Activated naive CD8-positive, alpha-beta T cell treated with anti-CD3 and anti-CD28 coated beads for 36 hours (primary cell): ENCODE measurements at places on chromosomes 5 and 9. TPM values are rescaled to one million over a fixed set of nuclear protein-coding genes. Genes with fewer than 3 reads are reported as not detected.
A peak's percentile ranks its signal among the peaks of the same experiment; 100 is the strongest.

GRCh38 chr5:68554571-68555279 lies 339.2 kb downstream of the PIK3R1 start:
- no peak for DNase-seq
- H3K4me3 ChIP-seq = no peak overlapping the region
- no peaks in the 10 kb centered on the region for H3K4me1 ChIP-seq

DNA sequence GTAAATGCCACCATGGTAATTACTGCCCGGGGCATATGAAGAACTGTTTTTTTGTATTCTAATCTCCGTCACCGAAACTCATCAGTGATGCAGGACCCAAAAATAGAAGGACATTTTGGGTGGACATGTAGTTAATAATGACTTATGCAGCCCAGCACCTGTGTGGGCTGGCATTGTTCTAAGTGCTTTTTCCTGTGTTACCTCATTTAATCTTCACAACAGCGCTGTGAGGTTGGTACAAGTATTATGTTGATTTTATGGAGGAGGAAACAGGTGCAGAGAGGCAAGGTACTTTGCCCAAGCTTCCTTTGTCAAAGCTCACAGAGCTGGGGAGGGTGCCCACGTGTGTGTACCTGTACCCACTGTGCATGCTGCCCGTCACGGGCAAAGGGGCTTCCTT lies 58.4 kb downstream of the DAPK1 start:
- H3K4me3 ChIP-seq = no peak overlapping the region
- H3K36me3 ChIP-seq = no peaks in the 10 kb centered on the region
- no peak overlapping the region for H3K27ac ChIP-seq
- peaks cover 4% of the 10 kb centered on the region for H3K27me3 ChIP-seq
- DNase-seq = no peak
- H3K4me1 ChIP-seq = peaks cover 2% of the 10 kb centered on the region

- no peaks in the 10 kb centered on the region for H3K27me3 ChIP-seq
- H3K4me1 ChIP-seq = no peaks in the 10 kb centered on the region
These were observed 2.5 kb upstream of the AQP7 start for GRCh38 chr9:33404788-33405362.

GRCh38 chr5:78925129-78925876 lies 59.8 kb downstream of the ARSB start:
- no peaks in the 10 kb centered on the region for H3K27me3 ChIP-seq
- no peak for DNase-seq
- no peak overlapping the region for H3K27ac ChIP-seq
- H3K4me1 ChIP-seq = no peaks in the 10 kb centered on the region
- peaks cover 5% of the 10 kb centered on the region for H3K36me3 ChIP-seq
- H3K4me3 ChIP-seq = no peak overlapping the region

DNA sequence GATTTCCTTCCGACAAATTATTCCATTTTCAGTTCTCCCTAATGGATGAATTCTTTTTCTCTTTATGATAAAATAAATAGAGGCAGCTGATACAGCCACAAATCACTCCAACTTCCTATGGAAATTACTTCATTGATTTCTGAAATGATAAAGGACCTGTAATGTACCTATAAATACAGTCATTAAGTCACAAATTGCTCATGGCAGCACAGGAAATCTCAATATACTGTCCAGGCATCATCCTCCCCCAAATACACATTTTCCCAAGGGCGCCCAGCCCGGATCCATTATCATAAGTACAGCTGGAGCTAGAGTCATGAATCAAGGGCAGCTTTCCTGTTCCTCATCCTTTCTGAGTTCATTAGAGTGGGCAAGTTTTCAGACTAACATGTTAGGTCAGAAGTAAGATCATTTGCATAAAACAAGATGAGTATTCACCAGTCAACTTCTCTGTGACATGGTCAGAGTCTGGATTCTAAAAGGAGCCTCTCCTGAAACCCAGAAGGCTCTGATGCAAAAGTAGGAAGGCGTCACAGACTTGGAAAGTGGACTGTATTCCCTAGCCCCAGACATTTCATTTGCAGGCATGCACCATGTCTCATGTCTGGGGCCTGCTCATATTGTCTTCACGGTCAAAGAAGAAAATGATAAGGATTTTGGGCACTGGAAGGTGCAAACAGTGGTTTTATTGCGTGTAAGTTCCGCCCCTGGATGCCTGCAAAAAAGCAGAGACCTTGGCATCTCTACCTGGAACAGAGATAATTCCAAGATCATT lies 383.2 kb downstream of the PLK2 start:
- H3K4me1 ChIP-seq = peaks cover 2% of the 10 kb centered on the region
- no peak overlapping the region for H3K4me3 ChIP-seq
- H3K36me3 ChIP-seq = no peaks in the 10 kb centered on the region
- no peak for DNase-seq
- H3K27ac ChIP-seq = no peak overlapping the region

- no peak for DNase-seq
- H3K4me1 ChIP-seq = peaks cover 7% of the 10 kb centered on the region
- H3K27me3 ChIP-seq = no peaks in the 10 kb centered on the region
- no peak overlapping the region for H3K4me3 ChIP-seq
- H3K27ac ChIP-seq = no peak overlapping the region
These were observed 101.0 kb downstream of the CD180 start for GRCh38 chr5:67095346-67096171.

Gene STING1
- 40.5 TPM for total RNA-seq

- no peaks in the 10 kb centered on the region for H3K36me3 ChIP-seq
- H3K27ac ChIP-seq = no peak overlapping the region
- no peak overlapping the region for H3K4me3 ChIP-seq
- no peaks in the 10 kb centered on the region for H3K27me3 ChIP-seq
- DNase-seq = no peak
- no peaks in the 10 kb centered on the region for H3K4me1 ChIP-seq
These were observed 369.2 kb upstream of the MPDZ start for GRCh38 chr9:13648676-13649075.

GRCh38 chr9:120265791-120266190 lies 314.2 kb downstream of the CDK5RAP2 start:
- no peaks in the 10 kb centered on the region for H3K27me3 ChIP-seq
- no peak for DNase-seq

DNA sequence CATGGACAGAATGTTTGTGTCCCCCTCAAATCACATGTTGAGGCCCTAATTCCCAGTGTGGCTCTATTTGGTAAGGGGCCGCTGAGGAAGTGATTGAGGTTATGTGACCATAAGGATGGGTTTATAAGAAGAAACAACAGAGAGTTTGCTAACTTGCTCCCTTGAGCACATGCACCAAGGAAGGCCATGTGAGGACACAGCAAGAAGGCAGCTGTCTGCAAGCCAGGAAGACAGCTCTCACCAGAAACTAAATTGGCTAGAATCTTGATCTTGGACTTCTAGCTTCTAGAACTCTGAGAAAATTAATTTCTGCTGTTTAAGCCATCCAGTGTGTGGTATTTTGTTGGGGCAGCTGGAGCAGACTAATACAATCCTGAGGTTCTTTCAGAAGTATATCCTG lies 35.2 kb upstream of the CDC42SE2 start:
- no peak overlapping the region for H3K27ac ChIP-seq
- H3K27me3 ChIP-seq = no peaks in the 10 kb centered on the region
- H3K36me3 ChIP-seq = no peaks in the 10 kb centered on the region
- peaks cover 16% of the 10 kb centered on the region for H3K4me1 ChIP-seq
- no peak overlapping the region for H3K4me3 ChIP-seq
- DNase-seq = no peak

DNA sequence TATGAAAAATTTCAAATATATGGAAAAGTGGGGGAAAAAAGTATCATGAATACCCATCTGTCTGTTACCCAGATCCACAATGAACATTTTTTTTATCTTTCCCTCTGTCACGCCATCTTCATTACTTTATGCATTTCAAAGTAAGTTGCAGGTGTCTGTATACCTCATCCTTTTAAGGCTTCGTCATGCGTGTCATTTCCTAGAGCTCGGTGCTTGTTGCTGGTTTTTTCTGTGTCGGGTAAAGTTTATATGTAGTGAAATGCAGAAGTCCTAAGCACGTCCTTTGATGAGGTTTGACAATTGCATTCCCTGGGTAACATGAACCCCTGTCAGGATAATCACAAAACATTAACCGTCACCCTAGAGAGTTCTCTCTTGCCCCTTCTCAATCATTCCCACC lies 52.1 kb downstream of the DAPK1 start:
- H3K4me3 ChIP-seq = no peak overlapping the region
- H3K27me3 ChIP-seq = peaks cover 8% of the 10 kb centered on the region
- no peak overlapping the region for H3K27ac ChIP-seq
- H3K4me1 ChIP-seq = no peaks in the 10 kb centered on the region
- DNase-seq = no peak
- H3K36me3 ChIP-seq = peaks cover 2% of the 10 kb centered on the region

DNA sequence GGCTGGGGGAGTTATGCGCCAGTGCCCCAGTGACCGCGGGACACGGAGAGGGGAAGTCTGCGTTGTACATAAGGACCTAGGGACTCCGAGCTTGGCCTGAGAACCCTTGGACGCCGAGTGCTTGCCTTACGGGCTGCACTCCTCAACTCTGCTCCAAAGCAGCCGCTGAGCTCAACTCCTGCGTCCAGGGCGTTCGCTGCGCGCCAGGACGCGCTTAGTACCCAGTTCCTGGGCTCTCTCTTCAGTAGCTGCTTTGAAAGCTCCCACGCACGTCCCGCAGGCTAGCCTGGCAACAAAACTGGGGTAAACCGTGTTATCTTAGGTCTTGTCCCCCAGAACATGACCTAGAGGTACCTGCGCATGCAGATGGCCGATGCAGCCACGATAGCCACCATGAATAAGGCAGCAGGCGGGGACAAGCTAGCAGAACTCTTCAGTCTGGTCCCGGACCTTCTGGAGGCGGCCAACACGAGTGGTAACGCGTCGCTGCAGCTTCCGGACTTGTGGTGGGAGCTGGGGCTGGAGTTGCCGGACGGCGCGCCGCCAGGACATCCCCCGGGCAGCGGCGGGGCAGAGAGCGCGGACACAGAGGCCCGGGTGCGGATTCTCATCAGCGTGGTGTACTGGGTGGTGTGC lies at the start of gene RXFP3:
RXFP3 (plus strand) TSS at position 6 of the 636 bp plus-strand sequence; CDS start at position 361, 355 bp downstream.
- no peak within 1 kb of the TSS for H3K27ac ChIP-seq
- no peak within 1 kb of the TSS for H3K4me3 ChIP-seq
- H3K27me3 ChIP-seq = peaks cover 68% of the 10 kb centered on the region
- DNase-seq = no peak
- H3K4me1 ChIP-seq = peaks cover 9% of the 10 kb centered on the region

DNA sequence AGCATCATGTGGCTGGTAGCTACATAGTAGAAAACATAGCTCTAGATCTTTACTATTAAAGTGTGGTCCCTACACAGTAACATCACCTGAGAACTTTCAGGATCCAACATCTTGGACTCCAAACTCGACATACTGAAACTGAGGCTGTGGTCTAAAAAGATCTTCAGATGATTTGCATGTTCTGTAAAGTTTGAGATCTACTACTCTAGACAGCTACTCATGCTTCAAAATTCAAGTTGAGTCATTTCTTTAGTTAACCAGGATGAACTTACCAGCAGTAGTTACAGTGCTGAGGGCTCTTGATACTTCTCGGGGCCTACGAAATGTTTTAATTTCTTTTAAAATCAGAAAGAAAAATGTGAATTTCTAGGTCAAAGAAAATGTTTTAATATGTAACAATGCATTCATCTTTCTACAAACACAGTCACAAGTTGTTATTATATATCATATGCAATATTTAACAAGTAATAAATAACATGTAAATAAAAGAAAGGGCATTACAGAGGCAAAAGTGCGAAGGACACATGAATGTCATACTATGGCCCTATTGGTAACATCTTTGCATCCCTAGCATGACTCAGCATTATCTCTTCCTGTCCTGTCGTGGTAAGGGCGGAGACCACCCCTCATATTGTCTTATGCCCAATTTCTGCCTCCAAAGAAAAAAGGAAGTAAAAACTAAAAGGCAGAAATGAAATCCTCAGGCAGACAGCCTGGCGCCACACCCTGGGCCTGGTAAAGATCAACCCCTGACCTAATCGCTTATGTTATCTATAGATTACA lies 563.9 kb upstream of the TLE4 start:
- H3K36me3 ChIP-seq = no peaks in the 10 kb centered on the region
- no peak for DNase-seq
- no peaks in the 10 kb centered on the region for H3K4me1 ChIP-seq

Gene ARRDC1
- total RNA-seq = 29.3 TPM

DNA sequence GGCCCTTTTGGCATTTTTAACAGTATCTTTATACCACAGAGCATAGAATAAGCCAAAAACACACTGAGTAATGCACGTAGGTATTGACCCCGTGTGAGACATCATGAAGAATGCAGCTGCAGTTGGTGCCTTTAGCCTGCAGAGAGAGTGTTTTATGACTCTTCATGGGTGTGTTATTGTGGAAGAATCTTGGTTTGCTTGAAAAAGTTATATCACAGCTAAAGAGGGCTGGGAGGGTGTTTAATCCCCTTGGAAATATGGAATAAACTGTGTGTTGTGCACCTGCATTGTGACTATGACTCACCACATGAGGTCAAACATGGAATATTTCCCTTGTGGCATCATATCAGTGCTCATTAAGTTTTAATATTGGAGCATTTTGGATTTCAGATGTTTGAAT lies 458.7 kb downstream of the CDH9 start:
- no peak overlapping the region for H3K27ac ChIP-seq
- no peak overlapping the region for H3K4me3 ChIP-seq
- DNase-seq = no peak
- H3K4me1 ChIP-seq = no peaks in the 10 kb centered on the region

GRCh38 chr5:180689071-180689694 lies 39.8 kb upstream of the FLT4 start:
- peaks cover 53% of the 10 kb centered on the region for H3K4me1 ChIP-seq
- no peaks in the 10 kb centered on the region for H3K27me3 ChIP-seq
- peak; percentile 48 for DNase-seq
- peak overlapping the region; percentile 86 for H3K27ac ChIP-seq

DNA sequence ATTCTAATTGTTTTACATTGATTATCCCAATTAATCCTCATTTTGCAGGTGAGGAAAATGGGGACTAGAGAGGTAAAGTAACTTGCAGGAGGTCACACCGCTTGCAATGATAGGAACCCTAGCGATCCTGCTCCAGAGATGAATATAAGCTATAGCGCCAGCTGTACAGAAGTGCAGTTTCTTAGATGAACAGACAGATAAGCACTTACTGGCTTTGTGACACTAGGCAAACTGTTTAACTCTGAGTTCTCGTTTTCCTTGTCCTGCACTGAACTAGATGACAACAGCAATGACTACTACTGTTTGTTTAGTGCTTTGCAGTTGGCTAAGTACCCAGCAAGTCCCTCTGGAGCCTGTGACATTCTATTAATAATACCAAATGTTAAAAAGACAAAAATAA lies 11.1 kb downstream of the LHX6 start:
- H3K27ac ChIP-seq = no peak overlapping the region
- peaks cover 22% of the 10 kb centered on the region for H3K4me1 ChIP-seq
- DNase-seq = no peak
- H3K27me3 ChIP-seq = peaks cover 95% of the 10 kb centered on the region
- H3K36me3 ChIP-seq = no peaks in the 10 kb centered on the region
- H3K4me3 ChIP-seq = no peak overlapping the region

- no peak overlapping the region for H3K4me3 ChIP-seq
- peaks cover 21% of the 10 kb centered on the region for H3K36me3 ChIP-seq
- no peak overlapping the region for H3K27ac ChIP-seq
These were observed 7.2 kb downstream of the C9orf72 start for GRCh38 chr9:27566118-27566517.

DNA sequence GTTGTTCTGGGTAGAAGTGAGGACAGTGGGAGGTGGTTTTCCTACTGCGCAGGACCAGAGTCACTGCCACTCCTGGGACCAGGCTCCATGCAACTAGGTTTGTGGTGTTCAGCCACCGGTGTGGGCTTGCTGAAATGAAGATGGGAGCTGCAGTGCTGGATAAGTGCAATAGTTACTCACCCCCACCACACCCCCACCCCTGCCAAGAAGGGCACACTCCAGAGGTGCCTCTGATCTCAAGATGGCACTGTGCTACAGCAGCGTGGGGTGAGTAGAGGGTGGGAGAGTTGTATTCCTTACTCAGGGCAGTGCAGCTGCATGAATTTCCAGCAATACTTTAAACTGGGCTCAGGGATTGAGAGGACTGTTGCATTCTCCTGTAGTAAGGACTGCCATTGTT lies 187.4 kb upstream of the TLX3 start:
- no peak for DNase-seq
- H3K27ac ChIP-seq = no peak overlapping the region
- no peaks in the 10 kb centered on the region for H3K36me3 ChIP-seq
- H3K4me3 ChIP-seq = no peak overlapping the region
- H3K4me1 ChIP-seq = no peaks in the 10 kb centered on the region
- peaks cover 23% of the 10 kb centered on the region for H3K27me3 ChIP-seq
